ENCODE measurements at places on chromosomes 4 and X.

DNA sequence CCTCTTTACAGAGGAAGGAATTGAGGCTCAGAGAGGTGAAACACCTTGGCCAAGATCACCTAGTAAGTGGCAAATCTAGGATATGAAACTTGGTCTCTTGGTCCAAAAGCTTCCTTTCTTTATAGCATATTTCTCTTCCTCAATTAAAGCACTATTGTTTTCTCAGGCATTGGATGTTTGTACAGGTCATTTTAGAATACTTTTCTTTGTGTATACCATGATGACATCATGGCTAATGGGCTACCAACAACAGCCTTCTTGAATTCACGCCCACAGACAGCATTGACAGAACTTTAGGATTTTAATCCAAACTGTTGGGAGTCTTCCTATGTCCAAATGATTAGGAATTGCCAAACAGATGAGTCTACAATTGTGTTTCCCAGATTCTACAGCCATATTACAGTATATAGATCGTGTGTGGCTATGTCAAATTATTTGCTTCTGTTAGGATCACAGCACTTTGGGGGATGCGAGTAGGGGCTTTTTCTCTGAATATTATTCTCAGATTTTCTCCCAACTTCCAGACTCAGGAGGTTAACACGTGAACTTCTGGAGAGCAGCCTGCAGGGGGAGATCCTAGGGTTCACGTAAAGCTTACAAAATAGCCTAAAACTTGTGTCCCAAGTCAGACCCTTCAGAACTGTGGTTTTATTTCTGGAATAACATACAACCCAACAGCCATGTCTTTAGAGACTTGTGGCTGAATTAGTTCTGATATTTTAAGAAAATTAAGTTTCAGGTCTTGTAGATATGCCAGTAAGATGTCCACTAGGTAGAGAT, 191.8 kb downstream of the SHROOM3 start:
- DNase-seq: no peak

- no peak for DNase-seq
These were observed 11.2 kb downstream of the PJA1 start for GRCh38 chrX:69154051-69154450.

DNA sequence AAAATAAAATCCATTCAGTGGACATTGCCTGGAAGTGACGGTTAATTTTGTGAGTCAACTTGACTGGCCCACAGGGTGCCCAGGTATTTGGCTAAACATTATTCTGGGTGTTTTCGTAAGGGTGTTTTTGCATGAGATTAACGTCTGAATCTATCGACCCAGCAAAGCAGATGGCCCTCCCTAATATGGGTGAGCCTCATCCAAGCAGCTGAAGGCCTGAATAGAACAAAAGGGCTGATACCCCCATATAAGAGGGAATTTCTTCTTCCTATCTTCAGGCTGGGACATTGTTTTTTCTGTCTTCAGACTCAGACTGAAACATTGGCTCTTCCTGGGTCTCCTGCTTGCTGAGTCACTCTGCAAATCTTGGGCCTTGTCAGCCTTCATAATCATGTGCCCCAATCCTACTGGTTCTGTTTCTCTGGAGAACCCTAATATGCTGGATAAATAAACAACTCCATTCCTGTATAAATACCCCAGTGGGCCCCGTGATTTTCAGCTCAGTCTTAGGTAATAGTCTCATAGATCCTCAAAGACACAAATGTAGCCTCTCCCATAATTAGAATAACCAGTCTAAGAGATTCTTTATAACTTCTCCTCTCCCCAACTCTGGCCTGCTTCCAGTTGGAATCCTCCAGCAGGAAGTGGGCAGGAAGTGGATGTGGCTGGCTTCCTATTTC, 33.1 kb upstream of the DDX3X start:
- no peak for DNase-seq

DNA sequence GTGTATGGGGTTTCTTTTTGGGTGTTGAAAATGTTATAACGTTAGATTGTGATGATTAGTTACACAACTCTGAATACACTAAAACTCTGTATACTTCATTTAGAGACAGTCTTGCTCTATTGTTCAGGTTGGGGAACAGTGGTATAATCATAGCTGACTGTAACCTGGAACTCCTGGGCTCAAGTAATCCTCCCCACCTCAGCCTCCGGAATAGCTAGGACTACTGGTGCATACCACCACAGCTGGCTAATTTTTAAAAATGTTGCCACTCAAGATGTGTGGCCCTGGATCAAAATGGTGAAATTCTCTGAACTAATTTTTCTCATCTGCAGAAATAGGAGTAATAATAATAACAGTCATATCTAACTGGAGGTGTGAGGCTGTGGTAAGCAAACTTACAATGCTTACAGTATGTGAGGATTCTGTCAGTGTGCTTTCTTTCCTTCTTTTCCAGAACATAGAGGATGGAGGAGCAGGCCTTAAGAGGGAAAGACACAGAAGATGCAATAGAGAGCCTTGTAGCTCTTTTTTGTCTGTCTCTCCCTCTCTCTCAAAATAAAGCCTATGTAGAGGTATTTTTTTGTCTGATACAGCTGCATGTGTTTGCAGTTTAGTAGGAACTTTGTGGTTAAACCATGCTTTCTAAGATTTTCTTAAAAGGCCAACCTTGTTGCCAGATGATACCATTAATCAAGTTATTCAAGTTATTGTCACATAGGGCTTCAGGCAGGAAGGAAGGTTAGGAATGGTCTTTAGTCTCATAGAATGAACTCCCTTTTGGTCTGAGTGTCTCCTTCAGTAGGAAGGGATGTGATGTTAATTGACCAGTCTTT, 7.5 kb downstream of the ADD1 start:
- DNase-seq: no peak

DNA sequence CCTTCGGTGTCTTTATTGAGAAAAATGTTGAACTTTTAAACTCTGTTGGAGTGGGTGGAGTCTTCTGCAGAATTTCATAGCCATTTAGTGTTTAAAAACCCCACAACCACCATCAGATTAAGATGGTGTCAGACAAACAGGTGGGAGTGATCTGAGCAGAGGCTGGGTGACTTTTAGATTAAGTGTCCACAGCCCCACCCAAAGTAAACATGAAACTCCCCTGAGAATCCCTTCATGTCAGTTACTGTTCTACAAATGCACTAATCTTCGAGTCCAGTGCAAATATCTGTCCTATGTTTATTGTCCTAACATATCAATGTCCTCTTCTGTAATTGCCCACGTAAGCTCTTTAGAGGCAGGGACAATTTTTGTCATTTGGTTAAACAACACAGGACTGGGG, 175.6 kb upstream of the RBPJ start:
- no peak for DNase-seq

DNA sequence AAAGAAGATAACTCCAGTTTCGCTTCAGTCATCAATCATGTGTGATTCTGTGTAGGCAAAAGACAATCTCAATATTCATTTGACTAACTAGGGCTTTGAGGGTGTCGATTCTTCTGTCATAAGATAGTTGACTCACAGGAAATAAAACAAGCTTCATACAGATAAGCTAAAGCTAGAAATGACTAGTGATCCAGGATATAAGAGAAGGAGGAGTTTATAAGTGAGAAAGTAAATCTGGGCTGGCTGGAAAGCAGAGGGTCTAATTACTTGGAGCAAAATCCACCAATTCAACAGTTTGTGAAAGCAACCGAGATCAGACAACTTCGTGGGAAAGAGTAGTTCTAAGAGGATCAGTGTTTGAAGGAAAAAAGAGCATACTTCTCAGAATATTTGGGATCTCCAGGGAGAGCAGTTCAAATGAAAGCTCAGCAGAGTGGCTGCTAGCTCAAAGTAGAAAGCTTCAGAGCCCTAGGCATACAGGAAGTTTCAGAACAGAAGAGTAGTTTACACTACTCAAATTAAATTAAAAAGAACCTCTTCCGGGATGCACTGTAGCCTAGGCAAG, 429.3 kb downstream of the INPP4B start:
- DNase-seq: no peak

GRCh38 chr4:177190995-177191580, 118.6 kb upstream of the NEIL3 start:
- no peak for DNase-seq

DNA sequence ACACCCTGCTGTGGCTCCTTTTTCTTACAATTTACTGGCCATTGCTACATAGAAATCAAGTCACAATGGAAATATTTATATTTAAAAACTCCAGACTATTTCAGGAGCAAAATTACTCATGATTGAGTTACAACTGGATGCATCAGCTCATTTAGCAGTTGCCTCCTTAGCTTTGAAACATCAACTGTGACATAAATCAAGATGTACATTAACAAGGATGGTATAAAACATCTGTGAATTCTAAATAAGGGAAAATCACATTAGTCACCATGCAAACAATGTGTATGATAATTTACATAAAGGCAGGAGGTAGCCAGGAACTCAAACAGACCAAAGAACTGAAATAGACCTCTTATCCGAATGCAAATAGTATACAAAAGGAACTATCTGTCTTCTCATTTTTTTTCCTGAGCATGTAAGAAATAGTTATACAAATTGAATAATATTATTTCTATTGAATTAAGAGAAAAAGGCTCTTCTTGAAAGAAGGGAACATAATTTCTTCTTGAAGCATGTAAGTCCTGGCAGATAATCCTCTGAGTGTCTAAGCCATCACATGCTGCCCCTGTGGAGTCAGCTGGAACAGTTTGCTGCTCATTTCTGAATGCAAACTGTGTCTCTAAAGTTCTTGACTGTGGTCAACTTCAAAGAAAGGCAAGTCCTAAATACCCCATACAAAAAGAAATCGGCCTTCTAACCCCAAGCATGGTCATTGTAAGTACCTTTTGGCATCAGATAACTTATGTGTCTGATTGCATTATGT, 151.2 kb downstream of the NAA11 start:
- no peak for DNase-seq

DNA sequence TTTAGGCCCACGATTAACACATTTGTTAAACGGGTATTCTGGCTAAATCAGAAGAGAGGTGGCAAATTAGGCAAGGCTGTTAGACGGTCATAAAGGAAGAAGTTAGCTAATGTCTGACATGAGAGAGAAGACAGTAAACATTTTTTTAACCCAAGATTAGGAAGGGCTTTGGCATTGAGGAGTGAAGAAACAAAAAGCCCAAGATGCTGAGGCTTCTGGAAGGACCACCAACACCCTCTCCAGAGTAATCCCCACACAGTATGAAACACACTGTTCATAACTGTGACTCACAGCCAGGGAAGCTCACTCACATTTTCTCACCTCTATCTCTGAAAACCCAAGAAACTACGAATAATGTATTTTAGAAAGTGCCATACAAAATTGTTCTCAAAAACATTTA, 127.6 kb downstream of the AMELX start:
- no peak for DNase-seq

Data from activated CD8-positive, alpha-beta memory T cell treated with anti-CD3 and anti-CD28 coated beads for 4 hours (primary cell).